Esophagus squamous epithelium (tissue), 5 donors: ENCODE measurements at places on chromosomes 2 and 18. TPM values are rescaled to one million over a fixed set of nuclear protein-coding genes. Genes with fewer than 3 reads are reported as not detected.

DNA sequence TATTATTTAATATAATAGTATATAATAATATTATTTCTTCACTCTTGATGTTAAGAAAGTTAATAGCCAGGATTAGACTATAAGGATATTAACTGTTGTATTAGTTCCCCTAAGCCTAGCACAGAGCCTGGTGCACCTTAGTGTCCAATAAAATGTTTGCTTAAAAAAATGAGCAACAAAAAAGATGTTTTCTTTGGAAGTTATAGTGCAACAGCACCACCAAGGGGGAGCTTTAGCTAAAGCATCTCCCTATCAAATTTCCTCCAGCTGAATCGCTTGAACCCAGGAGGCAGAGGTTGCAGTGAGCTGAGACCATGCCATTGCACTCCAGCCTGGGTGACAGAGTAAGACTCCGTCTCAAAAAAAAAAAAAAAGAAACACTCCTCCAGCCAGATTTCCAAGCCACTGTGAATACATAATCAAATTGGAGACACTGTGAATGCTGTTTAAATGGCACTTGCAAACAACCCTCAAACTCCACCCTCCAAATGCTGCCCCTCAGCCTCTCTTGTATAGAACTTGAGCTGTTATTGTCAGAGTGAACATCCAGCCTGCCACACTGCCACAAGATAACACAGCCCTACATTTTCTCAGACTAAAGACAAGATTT is 221.9 kb downstream of the DYM start:
- DNase-seq, result no peak
- no peak overlapping the region for H3K4me3 ChIP-seq
- H3K36me3 ChIP-seq, result peaks cover 17% of the 10 kb centered on the region

GRCh38 chr2:98297817-98298682 is 48.2 kb upstream of the CNGA3 start:
- H3K4me3 ChIP-seq, result no peak overlapping the region
- no peak overlapping the region for H3K27ac ChIP-seq
- H3K27me3 ChIP-seq, result no peaks in the 10 kb centered on the region
- H3K36me3 ChIP-seq, result no peaks in the 10 kb centered on the region
- H3K4me1 ChIP-seq, result no peaks in the 10 kb centered on the region

GRCh38 chr2:229174794-229175496 is 96.1 kb downstream of the PID1 start:
- H3K27me3 ChIP-seq, result no peaks in the 10 kb centered on the region
- no peak overlapping the region for H3K27ac ChIP-seq
- no peaks in the 10 kb centered on the region for H3K4me1 ChIP-seq
- DNase-seq, result no peak

DNA sequence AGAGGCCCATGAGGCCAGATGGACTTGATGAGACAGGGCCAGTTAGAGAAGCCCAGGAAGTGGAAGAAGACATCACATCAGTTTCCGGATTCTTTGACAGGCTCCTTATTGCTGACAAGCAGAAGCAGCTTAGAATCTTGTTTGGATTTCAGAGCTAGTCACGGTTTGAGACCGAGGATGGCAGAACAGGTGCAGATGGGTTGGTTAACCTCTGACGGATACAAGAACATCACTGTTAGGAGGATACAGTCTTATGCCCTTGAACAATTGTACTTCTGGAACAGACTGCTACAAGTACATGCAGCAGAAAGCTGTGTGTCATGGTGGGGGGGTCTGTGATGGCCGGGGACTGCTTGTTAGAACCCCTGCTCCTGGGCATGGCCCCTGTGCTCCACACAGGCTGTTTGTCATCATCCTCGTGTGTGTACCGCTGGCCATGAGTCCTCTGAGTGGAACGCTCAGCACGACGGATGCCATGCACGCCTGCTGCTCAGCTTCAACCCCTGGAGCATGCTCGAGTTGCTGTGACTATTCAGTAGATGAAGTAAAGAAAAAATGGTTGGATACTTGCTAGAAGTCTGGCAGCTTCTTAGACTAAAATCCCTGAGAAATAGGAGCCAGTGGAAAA is 217.7 kb downstream of the SH3RF3 start:
- peaks cover 39% of the 10 kb centered on the region for H3K4me1 ChIP-seq
- H3K4me3 ChIP-seq, result no peak overlapping the region
- DNase-seq, result no peak
- no peaks in the 10 kb centered on the region for H3K36me3 ChIP-seq

DNA sequence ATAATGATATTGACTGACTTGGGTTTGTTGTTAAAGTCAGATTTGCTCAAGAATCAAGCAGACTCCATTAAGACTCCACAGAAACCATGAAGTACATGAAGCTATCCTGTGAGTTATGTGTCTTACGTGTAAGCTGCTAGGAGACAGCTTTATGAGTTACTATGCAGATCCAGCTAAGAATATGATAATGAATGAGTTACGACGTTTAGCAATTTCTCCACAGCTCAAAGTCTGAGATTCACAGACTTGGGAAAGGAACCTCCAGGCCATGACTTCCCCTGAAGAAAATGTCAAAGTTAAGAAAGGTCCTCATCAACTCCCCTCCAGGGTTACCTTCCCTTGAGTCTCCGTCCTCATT is 211.9 kb upstream of the HNRNPA3 start:
- no peaks in the 10 kb centered on the region for H3K27me3 ChIP-seq
- no peak overlapping the region for H3K4me3 ChIP-seq
- no peaks in the 10 kb centered on the region for H3K36me3 ChIP-seq

- DNase-seq, result no peak
- H3K27me3 ChIP-seq, result no peaks in the 10 kb centered on the region
- no peaks in the 10 kb centered on the region for H3K36me3 ChIP-seq
- no peak overlapping the region for H3K27ac ChIP-seq
These were observed 1154.5 kb upstream of the CHAC2 start for GRCh38 chr2:52613064-52613463.

DNA sequence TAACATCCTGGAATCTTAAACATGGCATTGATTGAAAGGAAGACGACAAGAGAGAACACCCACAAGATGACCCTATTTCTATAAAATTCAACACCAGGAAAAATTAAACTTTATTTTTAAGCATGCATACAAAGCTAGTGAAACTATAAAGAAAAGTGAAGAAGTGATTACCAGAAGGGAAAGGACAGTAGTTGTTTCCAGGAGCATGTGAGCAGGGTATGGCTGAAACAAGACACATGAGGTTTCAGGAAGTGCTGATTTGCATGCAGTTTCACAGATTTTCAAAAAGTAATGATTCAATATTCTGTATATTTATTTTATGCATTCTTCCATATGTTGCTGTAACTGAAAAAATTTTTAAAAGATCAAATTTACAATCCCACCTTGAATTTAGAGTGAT is 24.6 kb upstream of the DAW1 start:
- no peaks in the 10 kb centered on the region for H3K27me3 ChIP-seq
- H3K36me3 ChIP-seq, result no peaks in the 10 kb centered on the region

- no peak overlapping the region for H3K4me3 ChIP-seq
- H3K4me1 ChIP-seq, result peaks cover 3% of the 10 kb centered on the region
- H3K36me3 ChIP-seq, result peaks cover 11% of the 10 kb centered on the region
- H3K27ac ChIP-seq, result peak overlapping the region; percentile 28
These were observed 14.2 kb downstream of the INO80D start for GRCh38 chr2:206071807-206072206.

DNA sequence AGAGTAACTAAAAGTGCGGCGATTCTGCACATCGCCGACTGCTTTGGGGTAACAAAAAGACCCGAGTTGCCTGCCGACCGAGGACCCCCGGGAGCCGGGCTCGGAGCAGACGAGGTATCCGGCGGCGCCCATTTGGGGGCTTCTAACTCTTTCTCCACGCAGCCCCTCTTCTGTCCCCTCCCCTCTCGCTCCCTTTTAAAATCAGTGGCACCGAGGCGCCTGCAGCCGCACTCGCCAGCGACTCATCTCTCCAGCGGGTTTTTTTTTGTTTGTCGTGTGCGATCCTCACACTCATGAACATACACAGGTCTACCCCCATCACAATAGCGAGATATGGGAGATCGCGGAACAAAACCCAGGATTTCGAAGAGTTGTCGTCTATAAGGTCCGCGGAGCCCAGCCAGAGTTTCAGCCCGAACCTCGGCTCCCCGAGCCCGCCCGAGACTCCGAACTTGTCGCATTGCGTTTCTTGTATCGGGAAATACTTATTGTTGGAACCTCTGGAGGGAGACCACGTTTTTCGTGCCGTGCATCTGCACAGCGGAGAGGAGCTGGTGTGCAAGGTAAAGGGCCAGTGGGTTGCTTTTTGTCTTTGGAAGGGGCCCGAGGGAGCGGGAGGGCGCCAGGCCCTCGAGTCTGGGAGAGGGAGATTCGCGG is 1.4 kb downstream of the TRIB2 start:
- H3K27me3 ChIP-seq, result no peaks in the 10 kb centered on the region
- DNase-seq, result no peak
- H3K4me1 ChIP-seq, result peaks cover 31% of the 10 kb centered on the region
- H3K36me3 ChIP-seq, result no peaks in the 10 kb centered on the region
- H3K27ac ChIP-seq, result peak overlapping the region; percentile 89

DNA sequence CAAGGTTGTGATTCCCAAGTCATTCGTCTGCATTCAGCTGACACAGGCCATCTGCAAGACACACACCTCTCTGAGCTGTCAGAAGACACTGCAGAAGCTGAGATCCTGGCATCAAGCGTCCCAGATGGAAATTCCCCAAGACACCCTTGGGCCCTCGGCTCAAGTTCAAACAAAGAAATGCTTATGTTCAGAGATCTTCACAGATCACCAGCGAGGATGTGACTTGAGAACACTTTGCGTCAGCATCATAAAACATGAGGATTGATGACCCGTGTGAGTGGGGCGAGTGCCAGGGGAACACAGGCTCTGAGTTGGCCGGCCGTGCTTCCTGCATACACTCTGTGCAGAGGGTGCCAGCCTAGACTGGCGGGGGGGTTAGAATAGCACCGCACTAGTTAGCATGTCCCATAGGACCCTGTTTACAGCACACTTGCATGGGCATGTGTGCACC is 36.8 kb downstream of the KCNIP3 start:
- no peaks in the 10 kb centered on the region for H3K36me3 ChIP-seq
- no peak for DNase-seq
- no peak overlapping the region for H3K4me3 ChIP-seq
- H3K27ac ChIP-seq, result no peak overlapping the region
- no peaks in the 10 kb centered on the region for H3K27me3 ChIP-seq
- H3K4me1 ChIP-seq, result no peaks in the 10 kb centered on the region

- no peaks in the 10 kb centered on the region for H3K27me3 ChIP-seq
- H3K4me3 ChIP-seq, result no peak overlapping the region
- no peak for DNase-seq
- no peak overlapping the region for H3K27ac ChIP-seq
- H3K36me3 ChIP-seq, result no peaks in the 10 kb centered on the region
These were observed 33.3 kb downstream of the C2orf76 start for GRCh38 chr2:119333360-119333759.

DNA sequence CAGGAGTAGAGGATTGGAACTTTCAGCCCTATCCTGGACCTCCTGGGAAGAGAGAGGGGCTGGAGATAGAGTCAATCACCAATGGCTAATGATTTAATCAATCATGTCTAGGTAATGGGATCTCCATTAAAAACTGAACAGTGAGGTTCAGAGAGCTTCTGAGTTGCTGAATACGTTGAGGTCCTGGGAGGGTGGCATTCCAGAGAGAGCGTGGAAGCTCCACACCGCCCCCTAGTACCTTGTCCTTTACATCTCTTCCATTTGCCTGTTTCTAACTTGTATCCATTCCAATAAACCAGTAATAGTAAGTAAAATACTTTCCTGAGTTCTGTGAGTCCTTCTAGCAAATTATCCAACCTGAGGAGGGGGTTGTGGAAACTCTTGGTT is 101.7 kb downstream of the B3GNT2 start:
- H3K4me3 ChIP-seq, result no peak overlapping the region
- H3K36me3 ChIP-seq, result no peaks in the 10 kb centered on the region
- peaks cover 29% of the 10 kb centered on the region for H3K4me1 ChIP-seq

DNA sequence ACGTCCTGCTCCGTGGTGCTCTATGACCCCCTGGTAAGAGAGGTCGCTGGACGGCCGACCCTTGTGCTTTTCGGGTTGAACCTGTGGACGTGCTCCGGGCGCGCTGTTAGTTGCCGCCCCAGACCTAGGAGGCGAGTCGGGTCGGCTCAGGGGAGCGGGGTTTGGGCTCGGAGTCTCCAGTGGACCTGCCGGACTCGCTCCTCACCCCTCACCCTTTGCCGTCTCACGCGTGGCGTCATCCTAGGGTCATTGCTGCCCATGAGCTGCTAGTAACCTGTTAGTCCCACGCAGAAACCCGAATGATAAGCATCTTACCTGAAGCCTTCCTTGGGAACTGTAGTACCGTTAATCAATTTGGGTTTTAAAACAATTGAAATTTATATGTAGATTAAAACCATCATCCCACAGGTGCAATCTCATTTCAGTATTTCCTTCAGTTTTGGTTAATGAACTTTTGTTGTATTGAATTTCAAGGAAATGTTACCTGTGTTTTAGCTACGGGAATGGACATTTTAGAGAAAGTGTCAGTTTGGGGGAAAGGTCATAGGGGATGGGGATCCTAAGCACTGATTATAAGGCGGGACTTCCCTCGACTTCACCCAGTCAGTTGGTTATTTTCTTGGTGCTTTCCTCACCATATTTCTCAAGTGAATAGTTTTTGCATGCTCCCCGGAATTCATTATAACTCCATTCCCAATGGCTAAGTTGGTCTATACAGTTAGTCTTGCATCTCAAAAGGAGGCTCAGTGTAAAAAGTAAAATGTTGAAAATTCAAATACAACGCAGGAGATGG is 536 bp downstream of the ELP2 start:
- no peaks in the 10 kb centered on the region for H3K27me3 ChIP-seq
- no peaks in the 10 kb centered on the region for H3K36me3 ChIP-seq
- H3K4me1 ChIP-seq, result peaks cover 14% of the 10 kb centered on the region
- H3K27ac ChIP-seq, result peak overlapping the region; percentile 100
- H3K4me3 ChIP-seq, result peak overlapping the region; percentile 98
- no peak for DNase-seq

DNA sequence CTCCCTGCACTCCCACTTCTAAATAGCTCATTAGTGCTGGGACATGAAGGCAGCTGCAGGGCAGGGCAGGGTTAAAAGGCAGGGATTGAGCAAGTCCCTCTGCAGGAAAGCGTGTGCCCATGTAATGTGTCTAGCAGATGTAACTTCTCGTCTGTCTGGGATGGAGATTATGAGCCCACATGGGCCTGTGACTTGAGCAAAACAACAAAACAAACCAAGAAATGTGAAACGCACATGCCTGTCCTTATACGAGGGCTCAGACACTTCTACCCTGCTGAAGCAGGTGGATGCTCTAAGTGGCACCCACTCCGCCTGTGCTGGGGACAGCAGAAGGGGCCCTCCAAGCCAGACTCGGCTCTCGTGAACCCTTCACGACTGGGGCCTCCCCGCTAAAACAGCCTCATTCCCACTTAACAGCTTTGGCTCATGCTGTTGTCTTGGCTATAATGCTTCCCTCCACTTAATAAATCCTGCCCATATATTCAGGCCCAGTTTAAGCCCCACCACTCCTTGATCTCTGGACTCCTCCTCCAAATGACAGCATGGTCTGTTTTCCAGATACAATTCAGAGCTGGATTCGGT is 40.9 kb downstream of the TMEM247 start:
- peaks cover 22% of the 10 kb centered on the region for H3K4me1 ChIP-seq
- H3K36me3 ChIP-seq, result no peaks in the 10 kb centered on the region
- no peak for DNase-seq
- no peaks in the 10 kb centered on the region for H3K27me3 ChIP-seq
- H3K4me3 ChIP-seq, result no peak overlapping the region
- peak overlapping the region; percentile 48 for H3K27ac ChIP-seq

- no peak for DNase-seq
- no peak overlapping the region for H3K4me3 ChIP-seq
- H3K27ac ChIP-seq, result no peak overlapping the region
- H3K36me3 ChIP-seq, result no peaks in the 10 kb centered on the region
These were observed 5.6 kb upstream of the KCNJ3 start for GRCh38 chr2:154692927-154693326.

CDH2 gene
- 0.88 TPM for total RNA-seq

BUB1 gene
- 26.5 TPM for total RNA-seq

TMEM198 gene
- 0.87 TPM for total RNA-seq

FAM168B gene
- 88.7 TPM for total RNA-seq

PLCD4 gene
- total RNA-seq, result 2.7 TPM

ALPP gene
- total RNA-seq, result not detected

PSMD14 gene
- total RNA-seq, result 46.2 TPM

TRIM43 gene
- total RNA-seq, result not detected
